ENCODE measurements at places on chromosomes 1 and 21.

DNA sequence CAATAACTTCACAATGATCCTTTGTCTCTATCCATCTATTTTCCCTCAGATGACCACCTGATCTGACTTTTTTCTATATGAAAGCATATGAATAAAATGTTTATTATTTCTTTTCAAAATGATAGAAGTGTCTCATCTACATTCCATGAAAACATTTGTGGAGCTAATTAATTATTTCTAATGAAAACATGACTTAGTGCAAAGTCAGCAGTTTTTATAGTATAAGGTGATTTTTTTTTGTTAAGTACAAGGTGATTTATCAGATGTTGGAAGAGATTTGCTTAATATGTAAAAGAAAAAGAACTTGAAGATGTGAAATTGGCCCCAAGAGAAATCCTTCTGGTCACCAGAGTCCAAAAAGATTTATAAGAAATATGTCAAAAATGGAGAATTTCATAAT is 43.5 kb downstream of the PDPN start:
- DNase-seq = no peak

GRCh38 chr1:103363008-103363365 is 162.5 kb upstream of the RNPC3 start:
- DNase-seq = no peak

GRCh38 chr21:42674351-42674940 is 21.0 kb downstream of the PDE9A start:
- no peak for DNase-seq

GRCh38 chr1:47190509-47190855 is 646 bp upstream of the PDZK1IP1 start:
- DNase-seq = no peak

DNA sequence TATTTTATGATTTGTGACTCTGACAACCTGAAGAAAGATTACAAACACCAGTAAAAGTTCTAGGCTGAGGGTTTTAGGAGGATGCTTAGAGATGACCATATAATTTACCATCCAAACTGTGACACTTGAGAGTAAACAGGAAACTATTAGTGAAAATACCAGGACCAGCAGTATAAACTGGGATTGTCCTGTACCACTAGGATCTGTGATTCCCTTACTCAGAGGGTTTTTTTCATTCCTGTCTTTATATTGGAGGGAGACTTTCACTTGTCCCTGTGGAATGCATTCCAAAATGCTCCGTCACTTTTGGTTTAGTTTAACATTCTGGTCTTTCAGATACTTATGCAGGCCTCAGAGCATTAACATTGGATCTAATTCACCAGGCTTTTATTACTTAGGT is 482.9 kb downstream of the PTBP2 start:
- DNase-seq = no peak

DNA sequence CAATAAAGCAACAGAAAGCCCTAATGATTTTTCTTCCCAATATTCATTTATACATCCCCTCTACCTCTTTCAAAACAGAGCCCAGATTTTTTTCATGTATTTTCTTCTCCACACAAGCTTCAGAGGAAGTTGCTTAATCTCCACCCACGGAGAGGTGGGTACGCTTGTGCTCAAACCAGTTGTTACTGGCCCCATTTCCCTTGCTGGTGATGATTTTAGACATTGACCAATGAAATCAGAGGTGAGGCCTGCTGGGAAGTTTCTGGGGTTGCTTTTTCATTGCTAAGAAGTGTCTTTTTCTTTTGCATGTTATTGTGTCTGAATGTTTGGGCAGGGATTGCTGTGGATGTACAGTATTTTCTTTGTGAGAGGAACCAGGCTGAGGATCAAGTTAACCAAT is 448.1 kb upstream of the B3GALT2 start:
- DNase-seq = no peak
